ENCODE measurements at places on chromosomes 2 and 18.

DNA sequence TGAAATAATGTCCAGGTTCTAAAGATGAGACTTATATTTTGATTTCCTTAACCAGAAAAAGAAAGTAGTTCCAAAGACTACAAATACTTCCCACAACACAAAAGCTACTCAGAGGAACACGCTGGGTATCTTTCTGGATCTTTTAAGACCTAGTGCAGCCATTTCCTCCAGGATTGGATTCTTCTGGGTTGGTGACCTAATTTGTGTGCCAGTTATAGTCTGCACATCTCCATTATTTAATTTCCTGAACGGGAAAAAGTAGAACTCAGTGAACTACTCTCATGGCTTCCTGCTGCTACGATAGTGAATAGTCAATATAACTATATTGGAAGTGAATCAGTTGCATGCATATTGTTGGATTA, 1.5 kb downstream of the TMEM87B start:
- no peak for DNase-seq

DNA sequence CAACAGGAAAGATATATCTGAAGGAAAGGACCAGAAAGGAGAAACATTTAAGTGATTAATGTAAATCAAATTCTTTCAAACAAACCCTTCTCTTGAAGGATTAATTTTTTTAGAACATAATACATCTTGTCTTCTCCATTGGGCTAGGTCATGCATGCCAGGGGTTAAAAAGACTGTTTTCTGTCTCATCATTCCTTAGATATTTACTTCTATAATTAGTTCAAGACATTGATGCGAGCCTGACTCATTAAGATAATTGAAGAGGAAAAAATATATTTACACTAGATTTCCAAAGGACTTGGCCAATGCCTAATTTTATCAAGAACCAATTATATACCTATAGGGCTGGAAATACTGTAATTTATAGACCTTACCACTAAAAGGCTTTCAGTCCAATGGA, 166.6 kb upstream of the SETBP1 start:
- no peak for DNase-seq

GRCh38 chr2:240050278-240050677, 3.0 kb downstream of the OR6B3 start:
- DNase-seq = no peak

GRCh38 chr2:1101982-1102590, 151.4 kb downstream of the SNTG2 start:
- no peak for DNase-seq

GRCh38 chr18:66972681-66973080, 368.8 kb upstream of the CDH19 start:
- DNase-seq = no peak

DNA sequence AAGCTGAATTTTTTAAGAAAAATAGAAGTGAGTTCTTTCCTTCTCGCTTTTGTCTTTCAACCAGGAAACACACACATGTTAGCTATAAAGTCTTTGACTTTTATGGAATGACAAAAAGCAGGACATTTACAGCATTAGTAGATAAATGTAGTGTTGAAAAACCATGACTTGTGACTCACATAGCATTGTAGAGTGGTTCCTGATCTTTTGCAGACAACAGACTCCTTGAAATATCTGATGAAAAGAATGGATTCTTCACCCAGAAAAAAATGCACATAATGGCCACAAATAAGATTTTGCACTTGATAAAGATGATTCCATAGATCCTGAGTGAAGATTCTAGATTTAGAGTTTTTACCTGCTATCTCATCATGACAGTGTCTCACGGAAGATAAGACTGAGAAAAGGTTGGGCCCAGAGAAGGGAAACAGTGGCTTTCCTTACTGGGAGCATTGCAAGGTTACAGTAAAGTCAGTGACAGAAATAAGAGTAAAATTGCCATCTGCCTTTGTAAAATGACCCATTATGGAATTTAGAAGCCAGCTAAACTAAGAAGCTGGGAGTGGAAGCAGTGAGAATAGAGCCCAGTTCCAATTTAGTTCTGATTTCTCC, 14.0 kb downstream of the SMARCAL1 start:
- no peak for DNase-seq

DNA sequence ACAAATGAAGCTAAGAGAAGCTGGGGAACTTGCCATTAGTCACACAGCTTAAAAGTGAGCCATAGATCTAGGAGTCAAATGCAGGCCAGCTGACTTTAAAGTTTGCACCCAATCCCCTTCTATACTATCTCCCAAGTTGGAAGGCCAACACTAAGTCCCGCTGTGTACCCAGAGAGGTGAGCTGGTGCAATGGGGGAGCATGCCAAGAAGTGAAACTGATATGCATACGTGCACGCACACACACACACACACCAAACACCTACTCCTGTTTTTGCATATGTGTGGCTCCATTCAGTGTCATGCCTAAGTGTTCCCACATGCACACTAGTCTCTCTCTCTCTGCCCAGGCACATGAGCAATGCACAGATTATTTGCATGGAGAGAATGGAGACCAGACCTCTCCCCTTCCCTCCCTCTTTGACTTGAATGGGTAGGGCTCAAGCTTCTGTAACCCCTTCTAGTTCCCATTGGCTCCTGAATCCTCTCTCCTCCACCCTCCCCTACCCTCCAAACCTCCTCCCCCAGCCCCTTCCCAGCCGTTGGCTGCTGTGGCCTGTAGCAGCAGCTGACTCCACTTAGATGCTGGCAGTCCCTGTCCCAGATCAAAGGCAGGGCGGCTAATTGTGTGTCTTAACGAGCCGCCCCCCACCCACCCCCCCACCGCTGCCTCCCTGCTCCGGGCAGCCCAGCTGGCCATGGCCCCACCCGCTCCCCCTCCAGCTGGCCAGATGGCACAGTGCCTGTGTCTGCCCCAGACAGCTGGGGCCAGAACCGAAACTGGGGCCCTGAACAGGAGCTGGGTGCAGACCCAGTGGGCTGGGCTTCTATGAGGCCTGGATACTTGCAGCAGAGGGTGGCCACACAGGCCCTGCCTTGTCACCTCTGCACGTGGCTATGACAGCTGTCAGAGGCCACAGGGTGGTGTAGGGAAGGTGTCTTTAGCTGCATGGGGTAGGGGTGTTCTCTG, 5.6 kb downstream of the WNT10A start:
- no peak for DNase-seq

DNA sequence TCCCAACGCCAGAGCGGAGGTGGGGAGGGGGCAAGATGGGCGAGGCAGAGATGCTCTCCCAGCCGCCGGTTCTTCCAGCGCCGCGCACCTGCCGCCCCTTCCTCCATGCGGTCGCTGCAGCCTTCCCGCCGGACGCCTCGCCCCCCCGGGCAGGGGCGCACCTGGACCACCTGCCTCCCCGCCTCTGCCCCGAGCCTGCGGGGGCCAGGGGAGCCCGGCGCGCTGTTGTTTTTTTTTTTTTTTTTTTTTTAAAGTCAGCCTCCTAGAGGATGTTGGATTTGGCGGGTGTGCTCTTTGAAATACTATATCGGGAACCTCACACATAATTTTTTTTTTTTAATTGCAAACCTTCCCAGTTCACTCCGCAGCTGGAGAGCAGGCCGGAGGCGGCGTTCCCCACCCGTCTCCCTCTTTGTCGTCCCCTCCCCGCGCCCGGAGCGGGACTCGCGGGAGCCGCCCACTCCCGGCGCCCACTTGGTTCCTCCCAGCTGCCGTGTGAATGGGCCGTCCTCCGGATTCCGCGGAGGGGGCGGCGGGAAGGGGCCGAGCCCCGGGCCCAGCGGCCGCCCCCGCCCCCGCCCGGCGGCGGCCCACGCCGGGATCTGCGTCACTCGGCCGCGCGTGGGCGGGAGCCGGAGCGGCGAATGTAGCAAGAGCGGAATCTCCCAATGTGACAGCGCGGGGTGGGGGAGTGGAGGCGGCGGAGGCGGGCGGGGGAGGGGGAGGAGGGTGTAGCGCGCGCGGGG, 421 bp upstream of the NAB1 start:
- DNase-seq = peak; percentile 87

DNA sequence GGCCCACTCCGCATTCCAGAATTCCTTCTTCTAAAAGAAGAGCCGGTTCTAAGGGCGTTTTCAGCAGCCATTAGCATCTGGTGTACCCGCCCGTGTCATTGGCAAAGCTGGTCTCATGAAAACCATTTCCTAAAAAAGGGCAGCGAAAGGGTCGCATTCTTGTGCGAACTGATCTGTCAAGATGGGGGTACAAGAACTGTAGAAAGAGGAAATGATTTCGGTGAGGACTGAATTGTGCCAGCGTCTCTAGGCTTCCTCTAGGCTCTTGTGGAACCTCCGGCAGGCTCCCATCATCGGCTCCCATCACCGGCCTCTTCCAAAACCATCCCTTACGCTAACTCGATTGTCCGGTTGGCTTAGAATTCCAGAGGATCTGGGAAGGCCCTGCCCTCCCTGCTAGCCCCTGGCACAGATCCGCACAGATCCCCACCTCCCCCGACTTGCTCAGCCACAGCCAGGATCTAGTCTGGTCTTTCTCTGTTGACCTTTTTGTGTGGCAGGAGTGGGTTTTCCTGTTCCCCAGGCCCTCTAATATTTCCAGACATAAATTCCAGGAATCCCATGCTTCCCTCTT, 1.3 kb downstream of the RAB31 start:
- no peak for DNase-seq

DNA sequence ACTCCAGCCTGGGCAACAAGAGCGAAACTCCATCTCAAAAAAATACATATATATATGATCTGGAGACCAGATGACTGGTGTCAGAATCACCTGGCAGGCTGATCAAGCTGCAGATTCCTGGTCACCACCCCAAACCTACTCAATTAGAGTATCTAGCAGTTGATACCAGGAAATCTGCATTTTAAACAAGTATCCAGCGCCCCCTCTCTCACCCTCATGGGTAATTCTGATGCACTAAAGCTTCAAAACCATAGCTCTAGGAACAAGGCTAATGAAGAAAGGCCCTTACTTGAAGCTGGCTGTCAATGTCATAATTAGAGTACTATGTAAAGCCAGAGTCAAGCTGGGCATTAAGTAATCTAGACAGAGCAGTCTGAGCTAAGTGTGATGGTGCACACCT, 25.0 kb upstream of the PCBP1 start:
- no peak for DNase-seq
